NCI-H187 treated with DMSO at 0.1 percent for 48 hours (cell line): ENCODE measurements at places on chromosomes 13 and 19.

DNA sequence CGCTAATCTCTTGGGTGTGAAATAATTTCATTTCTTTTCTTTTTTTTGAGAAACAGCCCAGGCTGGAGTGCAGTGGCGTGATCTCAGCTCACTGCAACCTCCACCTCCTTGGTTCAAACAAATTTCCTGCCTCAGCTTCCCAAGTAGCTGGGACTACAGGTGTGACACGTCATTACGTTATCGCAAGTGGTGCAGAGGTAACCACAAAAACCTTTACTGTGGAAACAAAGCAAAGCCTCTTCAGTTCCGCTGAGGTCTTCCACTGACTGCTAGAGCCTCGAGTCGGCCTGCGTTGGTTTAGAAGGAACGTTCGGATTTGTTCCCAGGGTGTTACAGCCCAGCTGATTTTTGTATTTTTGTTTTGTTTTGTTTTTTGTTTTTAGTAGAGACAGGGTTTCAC, 2.0 kb upstream of the ZNF784 start:
- DNase-seq = no peak

- DNase-seq = no peak
Measured at GRCh38 chr19:19213426-19214158, 1.8 kb downstream of the NCAN start.

- DNase-seq = no peak
Measured at GRCh38 chr19:33616857-33617256, 4.9 kb upstream of the CHST8 start.

DNA sequence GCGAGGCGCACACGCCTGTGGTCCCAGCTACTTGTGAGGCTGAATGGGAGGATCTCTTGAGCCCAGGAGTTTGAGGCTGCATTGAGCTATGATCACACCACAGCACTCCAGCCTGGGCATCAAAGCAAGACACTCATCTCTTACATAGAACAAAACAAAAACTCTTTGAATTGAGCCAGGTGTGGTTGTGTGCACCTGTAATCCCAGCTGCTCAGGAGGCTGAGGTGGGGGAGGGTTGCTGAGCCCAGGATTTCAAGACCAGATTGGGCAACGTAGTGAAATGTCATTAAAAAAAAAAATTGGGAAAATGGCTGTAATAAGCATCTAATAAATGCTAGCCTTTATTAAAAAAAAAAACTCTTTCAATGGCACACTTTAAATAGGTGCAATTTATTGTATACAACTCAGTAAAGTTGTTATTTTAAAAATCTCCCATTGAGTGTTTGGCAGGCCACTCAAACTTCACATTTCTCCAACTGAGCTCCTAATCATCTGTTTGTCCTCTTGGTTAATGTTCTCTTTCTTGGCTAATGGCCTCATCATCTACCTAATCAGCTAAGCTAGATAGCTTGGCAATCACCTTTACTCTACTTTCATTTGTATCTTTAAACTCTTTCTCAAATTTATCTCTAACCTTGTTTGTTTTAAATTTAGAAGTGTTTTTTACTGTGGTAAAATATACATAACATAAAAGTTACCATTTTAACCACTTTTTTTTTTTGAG, 28.1 kb upstream of the HMGB1 start:
- DNase-seq = no peak

- no peak for DNase-seq
Measured at GRCh38 chr13:96898212-96898611, 96.1 kb downstream of the OXGR1 start.

- DNase-seq = no peak
Measured at GRCh38 chr13:94163535-94163934, 315.9 kb downstream of the DCT start.

GRCh38 chr19:39212375-39212742, 8.3 kb upstream of the SYCN start:
- DNase-seq = no peak

DNA sequence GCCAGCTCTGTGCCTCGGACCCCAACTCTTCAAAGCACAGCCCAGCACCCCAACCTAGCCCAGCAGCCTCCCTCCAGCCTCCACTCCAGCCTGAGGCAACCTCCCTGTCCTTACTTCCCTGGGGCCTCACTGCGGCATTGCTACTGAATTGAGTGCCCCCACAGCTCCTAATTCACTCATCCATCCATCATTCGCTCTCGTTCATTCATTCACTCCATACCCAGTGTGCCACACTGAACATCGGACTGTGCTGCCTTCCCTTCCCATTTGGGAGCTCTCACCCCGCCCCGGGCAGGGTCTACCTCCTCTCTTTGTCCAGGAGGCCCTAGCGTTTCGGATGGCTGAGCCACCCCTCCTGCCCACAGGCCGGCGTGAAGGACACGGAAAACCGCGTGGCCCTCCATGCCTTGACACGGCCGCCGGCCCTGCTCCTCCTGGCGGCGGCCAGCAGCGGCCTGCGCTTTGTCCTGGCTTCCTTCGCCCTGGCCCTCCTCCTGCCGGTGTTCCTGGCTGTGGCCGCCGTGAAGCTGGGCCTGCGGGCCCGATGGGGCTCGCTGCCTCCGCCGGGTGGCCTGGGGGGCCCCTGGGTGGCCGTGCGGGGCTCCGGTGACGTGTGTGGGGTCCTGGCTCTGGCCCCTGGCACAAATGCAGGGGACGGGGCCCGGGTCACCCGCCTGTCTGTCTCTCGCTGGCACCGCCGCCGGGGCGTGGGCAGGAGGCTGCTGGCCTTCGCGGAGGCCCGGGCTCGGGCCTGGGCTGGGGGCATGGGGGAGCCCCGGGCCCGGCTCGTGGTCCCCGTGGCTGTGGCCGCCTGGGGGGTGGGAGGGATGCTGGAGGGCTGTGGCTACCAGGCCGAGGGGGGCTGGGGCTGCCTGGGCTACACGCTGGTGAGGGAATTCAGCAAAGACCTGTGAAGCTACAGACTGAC, 1.3 kb downstream of the NAT14 start:
- no peak for DNase-seq

- no peak for DNase-seq
Measured at GRCh38 chr13:45082964-45083363, 37.3 kb upstream of the GTF2F2 start.

DNA sequence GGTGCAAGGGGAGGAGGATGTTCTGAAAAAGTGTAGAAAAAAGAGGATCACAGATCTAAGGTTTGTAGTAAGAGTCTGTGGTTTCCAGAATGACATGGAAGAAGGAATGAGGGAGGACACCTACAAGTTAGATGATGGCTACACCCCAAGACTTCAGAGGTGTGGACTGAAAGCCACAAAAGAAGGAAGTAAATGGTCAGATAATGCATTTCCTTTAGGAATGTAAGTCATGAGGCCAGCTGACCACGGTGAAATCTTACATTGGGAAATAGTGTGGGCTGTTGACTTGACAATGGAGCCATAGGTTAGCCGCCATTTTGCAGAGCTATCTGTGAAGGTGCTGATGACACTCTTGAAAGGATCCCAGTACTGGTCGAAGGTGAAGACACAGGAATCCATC, 25.3 kb upstream of the FBXO27 start:
- DNase-seq = no peak

GRCh38 chr13:64273780-64274179, 2858.1 kb upstream of the PCDH20 start:
- DNase-seq = no peak

DNA sequence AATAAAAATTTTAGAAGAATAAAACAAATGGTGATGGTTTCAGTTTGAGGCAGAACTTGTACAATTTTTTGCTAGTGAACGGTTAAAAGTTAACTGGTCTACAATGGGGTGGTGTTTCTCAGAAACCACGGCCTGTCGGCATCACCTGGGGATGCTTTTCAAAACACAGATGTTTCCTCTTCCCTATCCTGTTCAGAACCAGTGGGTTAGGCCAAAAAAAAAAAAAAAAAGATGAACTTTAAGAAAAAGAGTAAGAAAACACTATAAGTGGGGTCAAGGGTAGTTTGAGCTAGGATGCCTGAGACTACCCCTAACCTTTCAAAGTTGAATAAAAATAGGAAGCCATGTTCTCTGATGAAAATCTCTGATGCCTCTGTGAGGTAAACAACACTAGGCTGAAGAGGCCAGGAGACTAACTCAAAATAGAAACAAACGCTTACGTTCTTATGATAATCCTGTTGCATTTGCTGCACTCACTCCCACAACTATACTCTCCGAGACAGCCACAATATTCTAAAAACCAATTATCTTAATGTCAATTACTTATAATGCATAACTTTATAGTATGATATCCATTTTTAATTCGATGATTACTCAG, 3.3 kb downstream of the MTIF3 start:
- no peak for DNase-seq

GRCh38 chr13:113765564-113765910, 6.5 kb downstream of the TMEM255B start:
- no peak for DNase-seq

DNA sequence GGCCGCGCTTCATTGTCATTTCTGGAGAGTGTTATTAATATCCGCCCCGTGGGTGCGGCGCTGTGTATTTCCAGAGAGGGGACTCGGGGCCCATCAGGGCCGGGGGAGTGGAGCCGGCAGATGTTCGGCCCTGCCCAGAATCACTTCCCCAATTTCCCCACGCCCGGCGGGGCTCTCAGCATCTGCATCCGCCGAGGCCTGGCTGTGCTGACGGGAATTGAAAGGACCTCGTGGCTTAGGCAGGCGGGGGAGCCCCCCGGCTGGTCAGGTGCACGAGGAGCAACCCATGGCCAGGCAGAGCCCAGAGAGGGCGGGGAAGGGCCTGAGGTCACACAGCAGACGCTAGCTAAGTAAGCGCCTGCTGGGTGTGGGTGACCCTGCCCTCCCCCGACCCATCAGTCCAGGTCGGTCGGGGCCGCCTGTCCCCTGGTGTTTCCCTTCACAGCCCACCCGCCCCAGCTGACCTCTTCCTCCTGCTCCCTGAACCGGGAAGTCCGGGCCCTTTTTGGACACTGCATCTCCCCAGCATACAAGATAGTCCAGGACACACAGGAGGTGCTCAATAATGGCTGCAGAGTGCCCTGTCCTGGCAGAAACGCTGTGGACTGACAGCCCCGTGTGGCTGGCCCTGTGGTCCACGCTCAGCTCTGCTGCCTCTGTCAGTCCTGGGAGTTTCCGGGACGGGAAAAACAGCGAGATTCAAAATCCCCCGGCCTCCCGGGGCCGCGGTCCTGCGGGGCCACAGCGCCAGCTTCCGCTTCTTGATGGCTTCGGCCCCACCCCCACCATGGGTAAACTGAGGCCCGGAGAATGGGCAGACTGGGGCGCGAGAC, 22.1 kb downstream of the ARID3A start:
- no peak for DNase-seq

DNA sequence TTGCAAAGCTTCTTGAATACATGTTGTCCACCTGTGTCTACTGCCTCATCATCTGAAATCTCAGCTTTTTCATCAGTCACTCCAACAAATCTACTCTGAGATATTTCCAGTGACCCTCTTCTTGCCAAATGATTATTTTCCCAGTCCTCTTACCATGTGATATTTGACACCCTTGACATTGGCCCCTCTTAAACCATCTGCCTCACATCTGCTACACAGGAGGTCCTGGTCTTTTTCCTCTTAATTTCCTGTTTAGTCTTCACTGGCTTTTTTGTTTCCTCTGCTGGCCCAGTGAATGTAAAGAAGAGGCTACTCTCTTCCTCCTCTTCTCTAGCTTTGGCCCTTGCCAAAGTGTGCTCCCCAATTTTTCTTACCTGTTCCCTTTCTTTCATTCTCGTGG, 218.7 kb downstream of the DNAJC15 start:
- DNase-seq = no peak

DNA sequence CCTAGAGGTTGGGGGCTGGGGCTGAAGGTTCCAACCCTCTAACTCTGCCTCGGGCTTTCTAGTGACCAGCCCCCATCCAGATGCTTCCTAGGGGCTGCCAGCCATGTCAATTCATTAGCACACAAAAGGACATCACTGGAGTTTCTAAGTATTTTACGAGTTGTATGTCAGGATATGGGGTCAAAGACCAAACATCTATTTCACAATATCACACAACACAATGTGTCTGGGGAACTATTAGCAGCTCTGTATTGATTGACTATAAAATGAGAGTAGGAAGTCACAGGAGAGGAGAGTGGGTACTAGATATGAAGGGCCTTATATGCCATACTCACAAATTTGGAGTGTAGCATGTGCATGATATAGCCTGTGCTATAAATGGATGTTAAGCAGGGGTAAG, 42.1 kb downstream of the LPAR6 start:
- no peak for DNase-seq
